ENCODE measurements at places on chromosomes 2 and 18.

GRCh38 chr2:111029181-111029927 lies 91.4 kb upstream of the BCL2L11 start:
- DNase-seq = peak; percentile 58

DNA sequence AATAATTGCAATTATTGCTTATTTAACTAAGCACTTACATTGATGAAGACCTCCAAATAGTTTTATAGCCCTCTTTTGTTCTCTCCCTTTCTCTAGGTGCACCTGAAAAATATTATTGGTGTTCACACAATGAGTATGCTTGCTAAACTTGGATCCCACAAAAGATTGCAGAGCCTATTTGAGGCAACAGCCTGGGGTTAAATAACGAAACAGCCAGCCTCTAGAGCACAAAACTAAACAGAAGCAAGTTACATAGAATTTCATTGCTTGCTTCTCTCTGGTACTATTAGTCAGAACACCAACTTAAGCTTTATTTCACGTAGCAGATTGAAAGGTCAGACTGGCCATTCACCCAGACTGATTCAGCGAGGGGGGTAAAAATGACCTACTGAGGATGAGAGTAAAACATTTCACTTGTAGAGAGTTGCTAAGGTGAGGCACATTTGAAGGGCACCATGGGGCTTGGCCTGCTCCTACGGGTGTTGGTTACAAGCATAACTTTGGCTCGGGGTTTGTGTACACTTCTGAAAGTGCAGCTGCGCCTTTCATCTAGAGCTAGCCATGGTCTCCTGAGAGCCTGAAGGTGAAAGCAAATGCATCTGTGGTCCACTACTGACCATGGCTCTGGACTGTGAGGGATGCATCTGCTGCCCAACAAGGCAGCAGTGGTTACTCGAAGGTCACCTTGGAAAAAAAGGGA lies 225.1 kb upstream of the LRRTM1 start:
- DNase-seq = no peak

- DNase-seq = peak; percentile 58
Observed at GRCh38 chr18:22975508-22975907, 42.4 kb downstream of the RBBP8 start.

- no peak for DNase-seq
Observed at GRCh38 chr2:226994775-226995174, 158.9 kb downstream of the RHBDD1 start.

GRCh38 chr2:38394903-38395341 lies 17.8 kb upstream of the ATL2 start:
- no peak for DNase-seq

- no peak for DNase-seq
Observed at GRCh38 chr2:233764761-233765160, 4.7 kb downstream of the UGT1A1 start.

GRCh38 chr2:38617301-38617700 lies 14.6 kb upstream of the HNRNPLL start:
- no peak for DNase-seq

DNA sequence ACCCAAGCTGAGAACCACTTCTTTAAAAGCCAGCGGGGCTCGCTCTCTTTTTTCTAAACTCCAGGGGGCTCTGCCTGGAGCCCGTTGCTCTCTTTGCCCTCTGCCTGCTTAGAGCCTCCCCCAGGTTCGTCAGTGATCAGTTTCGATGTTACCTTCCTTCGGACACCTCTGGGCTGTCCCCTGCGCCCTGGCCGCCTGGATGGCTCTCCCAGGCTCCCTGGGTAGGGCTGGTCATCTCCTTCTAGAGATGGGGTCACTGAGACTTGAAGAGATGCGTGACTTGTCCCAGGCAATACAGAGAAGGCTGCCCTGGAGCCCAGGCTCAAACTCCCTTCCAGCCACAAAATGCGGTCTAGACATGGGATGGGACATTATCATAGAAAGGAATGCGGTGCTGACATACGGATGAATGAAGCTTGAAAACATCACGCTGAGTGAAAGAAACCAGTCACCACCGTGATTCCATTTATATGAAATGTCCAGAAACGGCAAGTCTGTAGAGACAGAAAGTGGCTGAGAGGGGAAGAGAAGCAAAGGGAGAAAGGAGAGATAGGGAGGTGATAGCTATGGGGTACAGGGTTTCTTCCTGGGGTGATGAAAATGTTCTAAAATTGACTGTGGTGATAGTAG lies 14.6 kb downstream of the KCNF1 start:
- no peak for DNase-seq

DNA sequence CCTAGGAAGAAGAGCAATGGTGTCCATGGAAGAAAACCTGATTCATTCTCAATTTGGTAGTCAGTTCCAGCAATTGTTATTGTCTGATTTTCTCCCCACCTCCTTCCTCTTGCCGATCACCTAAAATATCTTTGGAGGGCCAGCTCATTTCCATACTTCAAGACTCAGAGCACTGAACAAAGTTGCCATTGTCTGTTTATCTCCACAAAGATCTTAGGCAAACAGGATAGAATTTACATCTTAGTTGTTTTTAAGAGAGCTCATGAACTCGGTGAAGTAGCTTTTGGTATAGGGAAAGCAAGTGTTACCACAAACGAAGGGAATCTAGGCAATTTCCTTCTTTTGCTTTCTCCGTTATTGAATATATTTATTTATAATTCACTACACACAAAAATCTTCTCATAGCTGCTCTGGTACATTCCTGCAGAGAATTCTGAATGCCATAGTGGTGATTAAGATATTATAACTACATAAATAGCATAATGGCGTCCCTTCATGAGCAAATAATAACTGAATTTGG lies 41.5 kb upstream of the CHST9 start:
- no peak for DNase-seq

DNA sequence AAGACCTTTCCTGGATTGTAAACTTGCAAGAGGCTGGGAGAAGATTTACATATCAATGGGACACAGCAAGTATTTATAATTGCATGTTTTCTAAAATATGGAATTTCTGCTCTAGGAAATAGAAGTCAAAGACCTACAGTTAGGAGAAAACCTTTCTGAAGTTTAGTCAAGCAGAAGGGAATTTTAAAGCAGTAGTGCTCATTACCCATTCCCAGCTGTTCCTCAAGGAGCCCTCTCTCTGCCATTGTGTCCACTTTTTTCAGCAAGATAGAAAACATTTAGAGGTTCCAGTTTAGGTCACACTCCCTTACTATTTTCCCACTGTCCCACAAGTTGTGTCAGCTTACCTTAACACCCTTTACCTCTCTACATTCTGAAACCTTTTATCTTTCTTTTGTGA lies 584.0 kb upstream of the CHAC2 start:
- no peak for DNase-seq

GRCh38 chr2:47558768-47559684 lies 156.1 kb downstream of the MSH2 start:
- no peak for DNase-seq

DNA sequence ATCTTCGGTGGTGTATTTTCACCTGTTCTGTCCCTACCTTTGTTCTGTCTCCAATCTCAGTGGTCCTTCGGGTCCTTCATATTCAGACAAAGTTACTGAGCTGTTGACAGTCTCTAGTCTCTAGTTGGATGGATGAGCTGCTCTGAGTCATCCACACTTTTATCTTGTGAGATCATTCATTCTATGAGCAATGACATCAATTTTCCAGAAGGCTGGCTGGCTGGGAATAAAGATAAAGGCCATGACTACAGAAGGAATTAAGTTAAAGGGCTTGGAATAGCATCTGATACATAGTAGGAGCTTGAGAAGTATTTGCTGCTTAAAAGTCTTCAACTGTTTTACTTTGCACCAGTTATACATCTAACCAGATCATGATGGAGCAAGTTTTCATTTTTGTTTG lies 43.1 kb upstream of the SLC39A10 start:
- DNase-seq = no peak
